ENCODE measurements at places on chromosomes 12 and 14.

DNA sequence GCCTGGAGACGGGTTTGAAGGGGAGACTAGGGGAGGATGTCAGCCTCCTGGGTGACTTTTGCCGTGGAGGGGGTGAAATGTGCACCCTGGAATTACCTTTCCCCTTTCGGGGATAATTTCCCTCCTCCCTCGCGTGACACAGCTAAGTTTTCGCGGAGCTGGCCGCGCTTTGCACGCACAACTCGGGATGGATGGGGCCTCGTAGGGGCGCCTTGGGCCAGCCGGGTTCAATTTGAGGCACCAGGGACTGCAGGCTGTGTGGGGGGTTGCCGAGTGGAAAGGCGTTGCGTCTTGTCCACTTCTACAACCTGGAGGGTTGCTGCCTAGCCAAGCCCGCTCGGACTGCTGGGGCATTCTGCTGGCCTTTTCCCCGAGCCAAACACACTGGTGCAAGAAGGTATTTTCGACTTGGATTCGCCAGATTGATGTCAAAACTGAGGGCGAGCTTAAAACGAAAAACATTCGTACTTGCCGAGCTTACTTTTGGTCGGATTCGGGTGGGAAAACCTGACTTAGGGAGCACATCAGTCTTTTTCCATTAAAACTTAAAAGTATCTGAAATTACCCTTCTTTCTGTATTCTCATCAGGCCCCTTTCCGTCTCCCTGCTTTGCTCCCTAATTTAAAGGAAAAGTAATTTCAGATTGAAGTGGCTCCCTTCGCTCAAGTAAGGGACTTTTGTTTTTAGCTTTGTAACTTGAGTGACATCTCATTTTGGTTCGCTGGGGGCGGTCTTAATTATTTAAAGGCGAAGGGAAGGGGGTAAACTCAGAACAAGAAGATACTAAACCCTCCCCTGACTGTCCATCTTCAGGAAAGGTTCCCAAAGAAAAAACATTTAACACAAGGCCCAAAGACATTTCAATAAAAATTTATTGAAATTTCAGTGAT, 14.3 kb downstream of the TBX3 start:
- peak; percentile 83 for DNase-seq

DNA sequence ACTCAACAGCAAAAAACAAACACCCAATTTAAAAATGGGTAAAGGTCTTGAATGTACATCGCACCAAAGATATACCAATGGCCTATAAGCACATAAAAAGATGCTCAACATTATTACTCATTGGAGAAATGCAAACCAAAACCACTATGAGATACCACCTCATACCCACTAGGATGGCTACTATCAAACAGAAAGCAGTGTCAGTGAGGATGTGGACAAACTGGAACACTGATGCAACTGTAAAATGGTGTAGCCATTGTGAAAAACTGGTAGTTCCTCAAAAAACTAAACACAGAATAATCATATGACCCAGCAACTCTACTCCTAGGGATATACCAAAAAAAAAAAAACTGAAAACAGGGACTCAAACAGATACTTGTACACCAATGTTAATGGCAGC, 49.3 kb downstream of the CDK17 start:
- DNase-seq, result no peak

DNA sequence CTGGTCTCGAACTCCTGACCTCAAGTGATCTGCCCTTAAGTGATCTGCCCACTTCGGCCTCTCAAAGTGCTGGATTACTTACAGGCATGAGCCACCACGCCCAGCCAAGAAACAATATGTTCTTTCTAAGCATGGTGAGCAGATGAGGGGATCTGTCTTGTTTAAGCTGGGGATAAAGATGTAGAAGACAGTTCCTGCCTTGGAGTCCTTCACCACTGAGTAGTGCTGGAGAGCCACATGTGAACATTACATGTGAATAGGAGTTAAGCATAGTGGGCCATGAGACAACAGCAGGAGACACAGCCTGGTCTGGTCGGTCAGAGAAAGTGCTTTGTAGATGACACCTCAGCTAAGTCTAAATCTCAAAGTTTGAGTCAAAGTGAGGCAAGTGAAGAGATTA, 26.0 kb downstream of the TMBIM6 start:
- no peak for DNase-seq

DNA sequence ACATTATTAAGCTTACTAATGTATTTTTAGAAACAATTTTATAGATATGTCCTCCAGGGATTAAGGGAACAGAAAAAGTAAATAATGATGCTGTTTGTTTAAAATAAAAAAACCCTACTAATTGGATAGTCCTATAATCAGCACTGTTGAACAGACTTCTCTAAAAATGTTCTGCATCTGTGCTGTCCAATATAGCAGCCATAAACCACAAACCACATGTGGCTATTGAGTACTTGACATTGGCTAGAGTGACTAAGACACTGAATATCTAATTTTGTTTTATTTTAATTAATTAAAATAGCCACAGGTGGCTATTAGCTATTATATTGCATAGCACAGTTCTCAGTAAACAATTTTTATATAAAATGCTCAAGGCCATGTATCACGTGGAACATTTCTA, 210.4 kb downstream of the DPY19L2 start:
- DNase-seq, result no peak

- no peak for DNase-seq
These were observed 16.5 kb downstream of the ETNK1 start for GRCh38 chr12:22641353-22642053.

GRCh38 chr12:38411426-38411825, 94.9 kb downstream of the ALG10B start:
- no peak for DNase-seq

GRCh38 chr12:15520844-15521243, 198.5 kb downstream of the PTPRO start:
- DNase-seq, result no peak

GRCh38 chr12:51908876-51909592, 1.7 kb downstream of the ACVRL1 start:
- DNase-seq, result no peak

GRCh38 chr12:87901457-87901856, 127.7 kb downstream of the C12orf50 start:
- no peak for DNase-seq

DNA sequence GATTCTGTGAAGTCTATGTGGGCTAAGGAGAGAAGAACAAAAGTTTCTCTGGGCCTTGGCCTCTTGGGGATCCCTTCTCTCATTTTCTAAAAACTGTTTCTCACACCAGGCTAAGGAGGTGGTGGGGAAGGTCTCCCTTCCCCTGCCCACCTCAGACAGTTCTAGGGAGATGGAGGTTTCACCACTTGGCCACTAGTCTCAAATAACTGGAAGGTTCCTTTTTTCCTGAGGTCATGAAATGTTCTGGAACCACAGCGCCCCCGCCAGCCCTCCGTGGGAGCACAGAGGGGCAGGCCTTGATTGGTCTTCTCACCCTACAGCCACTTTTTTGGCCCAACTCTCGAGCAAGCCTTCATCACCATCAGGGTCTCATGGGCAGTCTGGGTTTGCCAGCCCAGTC, 12.6 kb downstream of the C12orf43 start:
- DNase-seq, result no peak

- DNase-seq, result peak; percentile 46
These were observed 106.5 kb upstream of the PLXNC1 start for GRCh38 chr12:94041850-94042249.

DNA sequence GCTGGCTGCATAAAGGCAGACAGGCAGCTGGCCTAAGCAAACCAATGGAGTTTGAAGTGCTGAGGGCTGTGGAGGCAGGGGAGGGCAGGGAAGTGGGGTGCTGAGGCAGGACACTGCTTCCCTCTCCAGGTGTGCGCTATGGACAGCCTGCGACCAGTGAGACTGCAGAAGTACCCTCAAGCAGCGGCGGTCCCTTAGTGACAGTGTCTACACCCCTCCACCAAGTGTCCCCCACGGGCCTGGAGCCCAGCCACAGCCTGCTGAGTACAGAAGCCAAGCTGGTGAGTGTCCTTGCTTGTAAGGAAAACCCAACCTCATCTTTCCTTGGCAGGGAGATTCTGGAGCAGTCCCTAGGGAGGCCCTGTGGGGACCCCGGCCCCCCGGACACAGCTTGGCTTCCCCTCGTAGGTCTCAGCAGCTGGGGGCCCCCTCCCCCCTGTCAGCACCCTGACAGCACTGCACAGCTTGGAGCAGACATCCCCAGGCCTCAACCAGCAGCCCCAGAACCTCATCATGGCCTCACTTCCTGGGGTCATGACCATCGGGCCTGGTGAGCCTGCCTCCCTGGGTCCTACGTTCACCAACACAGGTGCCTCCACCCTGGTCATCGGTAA, 17.9 kb downstream of the HNF1A start:
- no peak for DNase-seq

GRCh38 chr14:68466491-68466977, 326.3 kb downstream of the ZFP36L1 start:
- peak; percentile 94 for DNase-seq

DNA sequence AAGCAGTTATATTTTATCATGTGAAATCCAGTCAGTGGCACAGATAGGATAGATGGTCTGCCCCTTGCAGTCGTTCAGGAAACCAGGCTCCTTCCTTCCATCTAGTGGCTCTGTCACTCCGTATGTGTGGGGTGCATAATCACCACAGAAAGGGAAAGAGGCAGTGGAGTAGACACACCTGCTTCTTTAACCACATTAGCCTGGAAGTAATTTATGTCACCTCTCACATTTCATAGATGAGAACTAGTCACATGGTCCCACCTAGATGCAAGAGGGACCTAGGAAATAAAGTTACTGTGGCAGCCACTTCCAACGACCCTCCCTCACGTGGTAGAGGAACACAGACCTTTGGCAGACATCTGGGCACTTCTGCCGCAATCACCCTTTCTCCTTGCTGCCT, 14.2 kb upstream of the RNU6-8 start:
- no peak for DNase-seq

- DNase-seq, result no peak
These were observed 24.9 kb downstream of the PUS7L start for GRCh38 chr12:43733687-43734086.

GRCh38 chr12:101521136-101521535, 46.0 kb downstream of the SPIC start:
- DNase-seq, result no peak

DNA sequence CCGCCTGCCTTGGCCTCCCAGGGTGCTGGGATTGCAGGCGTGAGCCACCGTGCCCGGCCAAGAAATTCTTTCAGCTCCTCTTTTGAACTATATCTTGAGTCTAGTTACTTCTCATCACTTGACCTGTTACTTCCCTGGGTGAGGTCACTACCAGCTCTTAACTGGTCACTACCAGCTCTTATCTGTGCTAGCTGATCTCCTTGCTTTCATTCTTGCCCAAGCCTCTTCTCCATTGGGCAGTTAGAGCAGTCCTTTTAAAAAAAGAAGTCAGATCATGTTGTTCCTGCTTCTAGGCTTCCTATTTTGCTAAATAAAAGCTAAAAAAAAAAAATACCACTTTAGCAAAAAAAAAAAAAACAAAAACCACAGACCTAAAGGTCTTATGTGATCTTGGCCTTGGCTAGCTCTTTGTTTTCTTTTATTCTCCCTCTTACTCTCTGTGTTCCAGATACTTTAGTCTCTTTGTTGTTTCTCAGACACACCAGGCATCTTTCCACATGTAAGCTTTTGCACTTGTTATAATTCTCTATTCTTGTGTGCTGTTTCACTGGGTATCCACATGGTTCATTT, 63.5 kb downstream of the RAD51B start:
- DNase-seq, result no peak

GRCh38 chr14:36582011-36582873, at the start of gene NKX2-8:
TSS of gene NKX2-8 (minus strand) at chr14:36582614. CDS start at chr14:36582389, 225 bp downstream.
- DNase-seq, result no peak

GRCh38 chr12:108147279-108147678, 18.2 kb downstream of the WSCD2 start:
- no peak for DNase-seq

DNA sequence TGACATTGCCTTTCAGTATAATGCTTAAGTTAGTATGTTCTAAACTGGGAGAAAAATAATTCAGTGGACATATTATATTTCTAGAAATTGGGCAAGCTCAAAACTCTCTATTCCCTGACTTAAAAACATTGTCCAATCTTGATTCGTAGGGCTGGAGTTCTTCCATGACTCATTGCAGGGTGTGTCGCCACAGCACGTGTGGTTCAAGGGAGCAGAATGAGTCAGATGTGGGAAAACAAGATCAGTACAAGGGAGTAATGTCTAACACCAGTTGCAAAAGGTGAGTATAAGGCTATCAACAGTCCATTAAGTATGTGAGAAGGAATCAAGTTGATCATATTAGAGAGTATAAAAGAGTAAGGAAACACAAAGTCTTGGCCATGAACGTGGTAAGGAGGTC, 887.0 kb downstream of the TMTC2 start:
- no peak for DNase-seq

DNA sequence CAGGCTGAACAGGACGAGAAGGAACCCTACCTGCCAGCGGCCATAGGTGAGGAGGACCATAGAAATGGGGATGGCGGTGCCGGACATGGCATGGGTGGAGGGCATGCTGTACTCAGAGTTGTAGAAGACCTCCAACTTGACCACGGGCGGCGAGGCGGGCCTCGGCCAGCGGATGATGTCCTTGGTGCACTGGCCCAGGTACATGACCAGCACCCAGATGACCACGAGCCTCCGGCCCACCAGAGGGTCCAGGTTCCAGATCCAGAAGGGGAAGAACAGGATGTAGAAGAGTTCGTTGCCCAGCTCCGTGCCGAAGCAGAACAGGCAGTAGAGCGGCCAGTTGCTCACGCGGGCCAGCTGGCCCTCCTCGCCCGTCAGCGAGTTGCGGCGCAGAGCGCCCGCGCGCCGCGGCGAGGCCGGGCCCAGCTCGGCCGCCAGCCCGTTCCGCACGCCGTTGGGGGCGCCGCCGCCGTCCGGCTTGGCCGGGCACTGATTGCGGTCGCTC, 582 bp downstream of the SGPP1 start:
- DNase-seq, result peak; percentile 53

DNA sequence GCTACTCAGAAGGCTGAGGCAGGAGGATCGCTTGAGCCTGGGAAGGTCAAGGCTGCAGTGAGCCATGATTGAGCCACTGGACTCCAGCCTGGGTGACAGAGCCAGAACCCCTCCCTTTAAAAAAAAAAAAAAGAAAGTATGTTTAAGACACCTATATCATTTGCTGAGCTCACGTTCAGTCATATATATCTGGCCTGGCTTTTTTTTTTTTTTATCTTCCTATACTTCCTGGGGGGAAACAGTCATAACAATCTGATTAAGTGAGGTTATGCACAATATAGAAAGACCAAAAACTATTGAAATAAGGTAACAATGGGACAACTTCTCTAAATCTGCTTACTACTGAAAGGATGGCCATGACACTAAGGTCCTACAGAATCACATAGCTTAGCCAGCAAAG, 9.4 kb upstream of the ARID2 start:
- no peak for DNase-seq

GRCh38 chr14:105748204-105748578, 221.8 kb downstream of the TMEM121 start:
- DNase-seq, result no peak

GRCh38 chr12:113372371-113372770, 14.0 kb downstream of the PLBD2 start:
- no peak for DNase-seq

GRCh38 chr12:26937443-26937862, 328 bp downstream of the INTS13 start:
- no peak for DNase-seq

- DNase-seq, result no peak
These were observed 6.6 kb downstream of the IL31 start for GRCh38 chr12:122167356-122167925.

Data from EH (cell line).